Amniotic stem cell (primary cell): ENCODE measurements at places on chromosomes 11 and 22.
A peak's percentile ranks its signal among the peaks of the same experiment; 100 is the strongest.

DNA sequence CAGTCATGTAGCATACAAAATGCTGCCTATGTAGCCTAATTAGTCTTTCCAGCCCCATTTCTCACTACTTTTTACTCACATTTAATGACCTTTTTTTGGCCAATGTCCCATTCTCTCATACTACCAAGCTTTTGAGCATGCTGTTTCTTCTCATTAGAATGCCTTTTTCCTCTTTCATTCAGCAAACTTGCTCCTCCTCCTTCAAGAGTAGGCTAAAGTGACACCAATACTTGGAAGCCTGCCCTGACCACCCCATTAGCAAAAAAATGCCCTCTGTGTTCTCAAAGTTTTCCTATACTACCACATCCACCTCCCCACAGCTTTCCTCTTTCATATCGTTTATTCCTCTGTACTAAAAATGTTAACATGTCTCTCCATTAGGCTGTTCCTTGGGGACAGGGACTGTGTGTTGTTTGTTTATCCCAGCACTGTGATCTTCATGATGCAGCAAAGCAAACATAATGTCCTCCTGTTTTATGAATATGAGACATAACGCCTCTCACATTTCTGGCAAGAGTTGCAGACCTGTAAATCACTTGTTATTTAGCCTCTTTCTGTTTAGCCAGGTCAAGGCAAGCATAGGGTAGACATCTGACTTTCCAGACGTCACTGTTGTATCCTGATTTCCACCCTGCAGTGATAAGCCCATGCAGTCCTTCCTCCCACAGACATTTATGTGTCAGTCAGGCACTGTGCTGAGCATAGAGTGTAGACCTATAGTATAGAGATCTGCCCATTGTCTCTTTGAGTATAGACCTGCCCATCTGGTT is 62.0 kb upstream of the UCP3 start:
- no peak for DNase-seq

GRCh38 chr22:48167238-48167637 is 1404.8 kb downstream of the TBC1D22A start:
- no peak for DNase-seq

- DNase-seq, result no peak
These were observed 28.2 kb upstream of the OPCML start for GRCh38 chr11:133560472-133560855.

- no peak for DNase-seq
These were observed 47.7 kb upstream of the GAB2 start for GRCh38 chr11:78465169-78465942.

DNA sequence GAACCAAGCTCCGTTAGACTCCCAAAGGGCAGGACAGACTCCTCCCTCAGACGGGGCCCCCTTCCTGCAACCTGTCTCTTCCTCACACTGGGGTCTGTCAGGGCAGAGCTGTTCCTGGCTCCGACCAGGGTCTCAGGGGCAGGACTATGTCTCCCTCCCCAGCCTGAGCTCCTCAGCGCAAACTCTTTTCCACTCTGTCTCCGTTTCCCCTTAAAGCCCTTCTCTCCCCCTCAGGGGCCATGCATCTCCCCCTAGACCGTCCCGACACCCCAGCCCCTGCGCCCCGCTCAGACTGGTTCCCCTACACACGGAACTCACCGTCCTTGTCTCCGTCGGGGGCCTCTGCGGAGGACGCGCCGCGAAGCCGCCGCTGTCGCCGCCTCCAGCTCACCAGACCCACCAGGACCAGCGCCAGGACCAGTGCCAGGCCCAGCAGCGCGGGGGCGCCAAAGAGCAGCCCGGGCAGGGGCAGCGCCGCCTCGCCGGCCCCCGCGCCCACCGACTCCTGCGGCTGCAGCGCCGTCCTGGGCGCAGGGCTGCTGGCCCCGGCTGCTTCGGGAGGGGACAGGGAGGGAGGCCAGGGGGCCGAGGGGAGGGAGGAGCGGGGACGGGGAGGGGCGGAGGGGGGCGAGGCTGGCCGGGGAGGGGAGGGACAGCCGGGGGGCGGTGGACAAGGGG is 684 bp downstream of the TNFRSF13C start:
- DNase-seq, result peak; percentile 21

DNA sequence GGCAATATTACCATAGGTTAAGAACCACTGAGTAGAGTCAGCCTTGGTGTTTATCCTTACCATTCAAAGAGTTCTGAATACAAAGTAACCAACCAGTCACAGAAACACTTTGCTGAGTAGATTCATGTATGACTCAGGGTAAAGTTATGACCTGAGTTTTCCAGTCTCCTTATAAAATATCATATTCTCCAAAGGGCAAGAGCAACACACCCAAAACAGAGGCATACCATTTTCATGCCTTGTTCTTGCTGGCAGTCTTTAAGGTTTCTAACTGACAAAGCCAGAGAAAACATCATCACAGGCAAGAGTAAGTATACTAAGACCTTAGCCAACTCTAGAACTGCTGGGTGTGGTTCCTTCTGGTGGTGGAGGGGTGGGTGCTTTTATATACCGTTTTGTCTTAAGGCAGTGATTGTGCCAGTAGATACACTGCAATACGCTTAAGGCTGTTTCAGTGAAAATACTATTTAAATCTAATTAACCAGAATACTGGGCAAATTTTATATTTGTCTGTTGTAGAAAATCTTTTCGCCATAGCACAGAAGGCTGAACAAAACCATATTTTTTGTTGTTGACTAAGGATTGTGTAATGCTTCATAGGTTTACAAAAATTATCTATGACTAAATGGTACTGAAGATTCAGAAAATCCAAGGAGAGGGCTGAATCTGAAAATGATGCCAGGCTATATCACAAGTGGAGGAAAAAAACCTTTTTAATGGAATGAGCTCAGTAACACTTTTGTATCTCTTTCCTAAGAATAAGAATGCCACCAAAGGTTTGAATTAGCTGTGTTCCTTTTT is 3.0 kb downstream of the ATL3 start:
- DNase-seq, result peak; percentile 92

DNA sequence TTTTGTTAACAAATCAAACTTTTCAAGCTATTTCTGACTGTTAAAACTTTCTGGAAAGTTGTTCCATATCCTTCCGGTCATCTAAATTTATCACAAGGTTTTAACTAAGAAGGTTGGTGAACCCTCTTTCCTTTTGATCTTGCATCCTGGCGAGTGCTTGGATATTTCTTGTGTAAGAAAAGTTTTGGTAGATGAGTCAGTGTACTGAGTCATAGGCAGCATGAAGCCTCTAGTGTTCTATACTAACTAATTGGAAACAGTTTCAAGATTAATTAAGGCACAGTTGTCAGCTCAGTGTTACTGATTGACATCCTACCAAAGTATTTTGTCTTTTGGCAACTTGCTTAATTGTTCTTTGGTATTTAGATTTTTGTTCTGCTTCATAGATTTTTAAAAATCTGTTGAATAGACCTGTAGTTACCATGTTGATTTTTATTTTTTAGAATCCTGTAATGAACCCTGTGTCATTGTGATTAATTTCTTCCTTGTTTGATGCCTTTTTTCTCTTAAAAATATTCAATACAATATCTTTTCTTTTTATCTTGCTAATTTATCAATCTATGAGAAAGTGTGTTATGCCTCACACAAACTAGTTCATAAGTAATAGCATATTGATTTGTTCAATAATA is 38.0 kb downstream of the METTL15 start:
- DNase-seq, result peak; percentile 57

DNA sequence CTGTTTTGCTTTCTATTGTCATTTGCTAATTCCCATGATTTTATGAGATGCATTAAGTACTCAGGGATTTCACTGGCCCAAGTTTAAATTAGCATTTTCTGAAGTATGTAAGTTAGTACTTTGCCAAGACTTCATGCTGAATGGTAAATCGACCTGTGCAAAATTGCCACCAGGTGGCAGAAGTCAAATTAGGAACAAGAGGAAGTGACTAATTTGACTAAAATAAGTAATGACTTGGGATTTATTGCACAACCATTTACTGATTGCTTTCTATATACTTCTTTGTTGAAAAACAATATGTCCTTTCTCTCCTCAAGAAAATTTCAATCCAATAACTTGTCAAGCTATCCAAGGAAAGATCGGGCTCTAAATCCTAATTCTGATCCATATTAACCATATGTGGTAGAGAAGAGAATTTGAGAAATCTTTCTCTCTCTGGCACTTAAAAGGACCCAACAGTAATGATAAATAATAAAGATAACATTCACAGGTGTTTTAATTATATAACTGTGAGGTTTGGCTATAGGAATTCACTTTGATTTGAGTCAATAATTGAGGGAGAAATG is 253.7 kb upstream of the CHORDC1 start:
- DNase-seq, result no peak

DNA sequence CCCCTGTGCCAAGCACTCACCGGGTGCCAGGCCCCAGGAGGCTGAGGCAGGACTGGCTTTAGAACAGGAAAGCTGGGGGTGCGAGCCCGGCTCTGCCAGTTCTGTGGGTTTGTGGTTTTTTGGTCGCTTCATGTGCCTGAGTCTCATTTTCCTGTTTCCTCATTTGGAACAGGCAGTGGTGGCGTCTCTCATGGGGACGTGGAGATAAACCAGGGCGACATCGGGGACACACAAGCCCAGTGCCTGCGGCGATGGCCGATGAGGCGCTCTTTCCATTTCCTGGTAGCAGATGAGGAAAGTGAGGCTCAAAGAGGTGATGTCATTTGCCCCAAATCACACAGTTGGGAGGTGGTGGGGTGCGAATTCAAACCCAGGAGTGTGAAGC is 20.8 kb upstream of the CHKA start:
- no peak for DNase-seq

DNA sequence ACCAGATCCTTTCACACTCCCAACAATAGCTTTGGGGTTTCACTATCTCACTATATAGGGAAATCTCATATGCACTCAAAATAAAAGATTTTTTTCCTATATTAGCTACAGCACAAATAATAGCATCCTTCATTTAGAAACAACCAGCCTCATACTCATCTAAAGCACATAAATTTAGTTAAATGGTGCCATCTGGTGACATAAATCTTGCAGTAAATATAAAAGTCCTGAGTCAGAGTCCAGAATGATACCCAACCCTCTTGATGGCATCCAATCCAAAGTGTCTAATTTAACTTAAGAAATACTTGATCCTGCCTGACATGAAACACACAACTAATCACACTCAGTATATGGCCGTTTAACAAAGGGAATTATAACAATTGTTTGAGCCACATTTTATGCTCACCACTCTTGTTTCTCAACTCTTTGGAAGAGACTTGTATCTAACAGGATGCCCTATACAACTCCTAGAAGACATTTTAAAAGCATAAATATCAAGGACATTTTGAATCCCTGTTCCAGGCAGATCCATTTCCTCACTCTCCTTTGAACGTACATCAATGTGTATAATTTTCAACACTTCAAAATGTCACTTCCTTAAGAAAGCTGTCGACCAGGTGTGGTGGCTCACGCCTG is 36.2 kb downstream of the DLG2 start:
- peak; percentile 43 for DNase-seq

DNA sequence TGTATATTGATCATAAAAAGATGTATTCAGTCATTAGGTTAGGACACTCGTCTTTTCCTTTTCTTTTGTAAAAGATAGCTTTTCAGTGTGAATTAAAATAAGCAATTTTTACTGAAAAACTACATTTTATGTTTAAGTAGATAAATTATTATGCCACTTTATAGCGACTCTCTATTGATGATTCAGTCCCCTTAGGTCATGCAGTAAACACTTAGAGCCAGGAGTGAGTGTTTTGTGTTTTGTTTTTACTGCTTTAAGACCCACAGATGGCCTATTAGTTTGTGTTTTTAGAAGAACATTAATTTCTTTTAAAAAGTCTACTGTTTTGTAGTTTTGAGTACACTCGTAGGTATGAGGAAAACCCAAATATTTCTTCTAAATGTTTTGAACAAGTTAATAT is 86.6 kb downstream of the YAP1 start:
- no peak for DNase-seq

- peak; percentile 39 for DNase-seq
These were observed 139.6 kb upstream of the E2F8 start for GRCh38 chr11:19380375-19380774.

DNA sequence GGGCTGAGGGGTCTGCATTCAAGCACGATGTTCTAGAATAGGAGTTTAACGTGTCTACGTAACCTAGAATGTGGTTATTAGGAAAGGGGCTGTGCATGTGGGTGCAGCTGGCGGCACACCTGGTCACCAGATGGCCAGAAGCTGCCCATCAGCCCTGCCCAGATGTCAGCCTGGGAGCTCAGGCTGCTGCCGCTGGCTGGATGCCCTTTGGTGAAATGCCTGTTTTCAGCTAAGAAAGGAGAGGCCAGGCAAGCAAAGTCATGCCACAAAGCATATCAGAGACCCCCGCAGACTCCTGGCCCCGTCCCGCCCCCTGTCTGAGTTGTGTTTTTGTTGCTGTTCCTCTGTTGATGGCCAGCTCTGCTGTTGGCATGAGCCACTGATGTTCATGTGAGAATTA is 11.3 kb upstream of the ADORA2A start:
- no peak for DNase-seq

GRCh38 chr11:80188076-80188627 is 747.3 kb upstream of the TENM4 start:
- no peak for DNase-seq
